GM10248 (cell line): ENCODE measurements at places on chromosomes 2 and 18.

GRCh38 chr18:10086458-10087210 is 172.8 kb downstream of the VAPA start:
- no peak for DNase-seq

- no peak for DNase-seq
These were observed 13.6 kb downstream of the SPEG start for GRCh38 chr2:219448099-219448775.

- no peak for DNase-seq
These were observed 95.9 kb downstream of the ALPK2 start for GRCh38 chr18:58532972-58533371.

GRCh38 chr2:23604731-23605130 is 219.8 kb downstream of the KLHL29 start:
- no peak for DNase-seq

DNA sequence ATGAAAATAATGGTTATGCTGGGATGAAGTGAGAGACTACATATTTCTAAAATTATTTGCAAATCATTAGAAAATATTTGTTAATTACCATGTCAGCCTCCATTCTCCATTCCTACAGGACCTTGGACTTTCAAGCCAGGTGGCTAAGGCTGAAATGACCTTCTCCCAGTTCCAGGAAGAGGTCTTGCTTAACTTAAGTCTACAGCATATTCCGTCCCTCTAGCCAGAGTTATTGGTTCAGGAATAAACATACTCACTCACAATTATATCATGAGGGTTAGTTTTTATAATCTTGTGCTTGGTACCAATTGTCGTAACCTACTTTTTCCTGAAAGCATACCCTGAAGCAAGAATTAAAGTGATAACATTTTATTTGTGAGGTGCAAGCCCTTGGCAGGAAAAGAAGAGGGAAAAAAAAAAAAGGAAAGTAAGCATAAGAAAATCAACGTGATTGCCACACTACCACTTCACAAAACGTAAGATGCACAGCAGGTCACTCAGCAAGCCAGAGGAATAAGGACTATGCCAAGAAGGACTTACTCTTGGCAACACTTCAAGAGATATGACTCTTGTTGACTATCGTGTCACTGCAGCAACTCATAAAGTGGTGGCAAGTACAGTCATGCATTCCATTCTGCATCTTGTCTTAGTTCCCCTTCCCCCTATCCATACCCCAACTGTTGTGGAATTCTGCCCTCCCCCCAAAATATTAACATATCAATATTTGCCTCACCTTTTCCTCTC is 479.1 kb downstream of the MBD2 start:
- DNase-seq: no peak

DNA sequence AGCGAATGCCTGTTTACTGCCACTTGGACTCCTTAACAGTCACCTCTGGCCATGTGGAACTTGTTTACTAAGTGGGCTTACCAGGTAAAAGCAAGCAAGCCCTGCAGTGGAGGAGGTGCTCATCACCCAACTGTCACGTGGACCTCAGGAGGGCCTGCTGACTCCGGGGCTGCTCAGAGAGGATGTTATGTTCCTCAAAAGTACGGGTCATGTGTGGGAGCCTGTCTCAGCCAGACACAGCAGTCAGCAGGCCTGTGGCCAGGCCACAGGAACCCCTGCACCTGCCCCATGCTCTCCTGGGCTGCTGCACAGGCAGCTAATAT is 36.2 kb downstream of the AMER3 start:
- DNase-seq: no peak

- DNase-seq: no peak
These were observed 192.6 kb downstream of the SH3RF3 start for GRCh38 chr2:109321570-109321969.

- DNase-seq: peak; percentile 56
These were observed 322.6 kb downstream of the PRKCE start for GRCh38 chr2:45974056-45974455.

DNA sequence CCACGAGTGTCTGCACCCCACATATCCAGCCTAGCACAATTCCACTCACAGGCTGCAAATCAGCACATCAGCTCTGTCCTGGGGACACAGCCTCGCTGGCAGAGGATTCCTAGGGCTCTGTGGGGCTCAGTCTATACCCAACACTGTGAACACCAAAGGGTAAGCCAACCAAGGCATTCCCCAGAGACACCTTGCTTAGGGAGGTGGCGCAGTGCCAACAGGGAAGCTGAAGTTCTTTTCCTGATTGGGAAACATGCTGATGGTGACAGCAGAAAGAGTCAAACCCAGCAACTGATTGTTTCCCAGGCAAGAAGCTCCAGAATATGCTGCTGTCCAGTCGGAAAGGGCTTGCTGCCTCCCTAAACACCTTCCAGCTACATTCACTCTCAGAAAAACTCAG is 55.8 kb downstream of the TTC32 start:
- no peak for DNase-seq

- DNase-seq: no peak
These were observed 152.6 kb downstream of the LDLRAD4 start for GRCh38 chr18:13370995-13371625.

- DNase-seq: no peak
These were observed 282.9 kb upstream of the PKDCC start for GRCh38 chr2:41764919-41765318.

GRCh38 chr2:179129574-179130238 is 79.8 kb upstream of the CCDC141 start:
- DNase-seq: peak; percentile 24

GRCh38 chr2:102664471-102664909 is 45.1 kb downstream of the SLC9A2 start:
- peak; percentile 45 for DNase-seq

DNA sequence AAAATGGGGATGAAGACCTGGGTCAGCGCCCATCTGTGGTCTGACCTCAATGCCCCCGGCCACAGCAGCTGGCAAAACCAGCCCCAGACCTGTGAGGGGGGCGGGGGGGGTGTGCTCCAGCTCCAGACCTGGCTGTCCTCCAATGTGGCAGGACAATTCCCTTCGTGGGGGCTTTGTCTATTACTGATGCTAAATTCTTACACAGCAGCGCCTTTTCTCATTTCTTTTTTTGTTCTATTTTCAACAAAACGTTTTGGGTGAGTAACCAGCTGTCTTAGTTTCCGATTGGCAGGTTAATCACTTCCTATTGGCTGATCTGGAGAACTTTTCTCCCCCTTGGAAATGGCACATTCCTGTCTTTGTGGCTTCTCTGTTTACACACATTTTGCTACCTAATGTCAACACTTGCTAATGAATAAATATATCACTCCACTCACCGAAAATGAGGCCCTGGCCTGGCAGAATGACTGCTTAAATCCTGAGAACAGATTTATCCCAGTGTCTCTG is 4.4 kb downstream of the SMAD7 start:
- DNase-seq: no peak

GRCh38 chr18:26003817-26004216 is 86.6 kb downstream of the SS18 start:
- no peak for DNase-seq

- DNase-seq: no peak
These were observed 36.9 kb downstream of the RAPH1 start for GRCh38 chr2:203498161-203498560.

GRCh38 chr2:185757356-185757755 is 18.8 kb downstream of the FSIP2 start:
- no peak for DNase-seq

GRCh38 chr18:50626317-50626716 is 66.4 kb downstream of the MAPK4 start:
- no peak for DNase-seq

DNA sequence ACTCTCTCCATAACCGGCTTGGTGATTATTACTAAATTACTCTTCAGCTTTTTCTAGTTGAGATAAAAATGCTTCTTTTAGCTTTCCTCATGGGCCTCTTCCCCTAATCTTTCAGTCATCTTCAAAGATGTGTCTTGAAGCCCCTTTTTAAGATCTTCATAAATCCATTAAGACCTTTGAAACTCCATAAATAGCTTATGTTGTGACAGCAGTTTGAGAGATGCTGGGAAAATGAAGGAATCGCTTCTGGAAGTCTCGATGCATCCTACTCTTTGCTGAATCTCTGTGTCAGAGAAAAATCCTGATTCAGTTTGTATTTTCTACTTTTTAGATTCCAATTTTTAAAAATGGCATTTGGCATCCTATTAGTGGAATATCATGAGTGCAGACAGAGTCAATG is 13.0 kb downstream of the SCYGR4 start:
- DNase-seq: no peak

DNA sequence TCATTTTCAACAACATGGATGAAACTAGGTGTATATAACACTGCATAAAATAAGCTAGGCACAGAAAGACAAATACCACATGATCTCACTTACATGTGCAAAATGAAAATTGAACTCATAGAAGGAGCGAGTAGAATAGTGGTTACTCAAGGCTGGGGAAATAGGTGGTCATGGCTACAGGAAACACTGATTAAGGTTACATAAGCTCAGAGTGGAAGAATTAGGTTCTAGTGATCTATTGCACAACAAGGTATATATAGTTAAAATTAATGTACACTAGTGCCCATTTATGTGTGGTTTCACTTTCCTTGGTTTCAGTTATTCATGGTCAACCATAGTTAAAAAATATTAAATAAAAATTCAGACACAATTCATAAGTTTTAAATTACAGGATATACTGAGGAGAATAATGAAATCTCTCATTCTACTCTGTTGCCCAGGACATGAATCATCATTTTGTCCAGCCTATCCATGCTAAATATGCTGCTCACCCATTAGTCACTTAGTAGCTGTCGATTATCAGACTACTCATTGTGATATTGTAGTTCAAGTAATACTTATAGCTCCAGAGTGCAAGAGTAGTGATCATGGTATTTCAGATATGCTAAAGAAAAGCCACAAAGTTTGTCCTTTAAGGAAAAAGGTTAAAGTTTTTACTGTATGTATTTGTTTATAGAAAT is 1530.9 kb upstream of the LRRTM1 start:
- no peak for DNase-seq

DNA sequence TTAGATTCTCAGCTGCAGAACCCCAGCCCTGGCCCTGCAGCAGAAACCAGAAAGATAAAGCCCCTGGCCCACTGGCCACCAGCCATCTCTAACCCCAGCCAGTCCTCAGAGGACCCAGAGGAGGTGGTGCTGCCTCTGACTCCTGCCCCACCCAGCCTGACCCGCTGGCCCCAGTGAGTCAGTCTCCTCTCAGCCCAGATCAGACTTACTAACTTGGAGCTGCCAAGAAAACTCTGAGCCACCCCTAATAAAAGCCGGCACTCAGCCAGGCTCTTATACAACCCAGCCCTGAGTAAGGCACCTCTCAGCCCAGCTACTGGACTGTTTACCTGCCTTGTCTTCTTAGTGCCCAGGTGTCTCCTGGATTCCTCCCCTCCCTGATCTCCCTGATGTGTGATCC is 2.0 kb downstream of the SLC14A2 start:
- no peak for DNase-seq

DNA sequence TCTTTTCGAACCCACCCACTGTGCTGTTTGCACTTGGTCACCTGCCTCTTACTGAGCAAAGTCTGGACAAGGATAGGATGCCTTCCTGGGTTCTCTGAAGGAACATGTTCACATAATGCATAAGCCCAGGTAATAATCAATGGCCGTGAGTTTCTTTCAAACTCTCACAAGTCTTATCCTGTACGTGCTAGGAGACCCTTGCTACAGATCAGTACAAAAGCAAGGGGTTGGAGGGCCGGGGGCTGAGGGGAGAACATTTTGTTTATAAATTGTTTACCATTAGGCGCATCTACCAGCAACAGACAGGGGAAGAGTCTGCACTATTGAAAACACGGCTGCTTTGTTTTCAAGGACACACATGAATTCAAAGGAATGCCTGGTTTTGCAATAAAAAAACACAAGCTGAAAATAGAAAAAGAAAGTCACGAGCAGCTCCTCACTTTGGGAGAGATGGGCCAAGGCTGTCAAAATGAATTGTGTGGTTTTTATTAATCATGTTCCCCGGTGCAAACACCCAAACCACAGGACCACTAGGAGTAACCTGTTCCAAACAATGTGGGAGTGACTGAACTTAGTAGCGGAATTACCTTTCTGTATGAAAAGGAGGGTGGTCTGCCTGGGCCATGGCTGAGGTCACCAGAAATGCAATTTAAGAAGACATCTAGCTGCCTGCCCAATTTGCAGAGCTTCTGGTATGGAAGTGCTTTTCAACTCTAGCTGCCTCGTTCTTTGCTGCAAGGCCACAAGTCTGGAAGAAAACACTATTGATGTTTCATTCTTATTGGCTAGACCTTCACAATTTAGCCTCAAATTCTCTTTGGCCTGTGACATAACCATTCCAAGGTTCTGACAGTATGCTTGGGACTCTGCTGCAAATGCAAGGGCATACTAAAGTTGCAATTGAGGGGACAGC is 73.5 kb downstream of the CCBE1 start:
- DNase-seq: no peak

GRCh38 chr2:156323754-156324153 is 8.8 kb downstream of the NR4A2 start:
- no peak for DNase-seq

GRCh38 chr2:125746321-125747164 is 909.4 kb upstream of the GYPC start:
- DNase-seq: no peak

GRCh38 chr2:224103651-224104050 is 64.6 kb upstream of the SERPINE2 start:
- no peak for DNase-seq

DNA sequence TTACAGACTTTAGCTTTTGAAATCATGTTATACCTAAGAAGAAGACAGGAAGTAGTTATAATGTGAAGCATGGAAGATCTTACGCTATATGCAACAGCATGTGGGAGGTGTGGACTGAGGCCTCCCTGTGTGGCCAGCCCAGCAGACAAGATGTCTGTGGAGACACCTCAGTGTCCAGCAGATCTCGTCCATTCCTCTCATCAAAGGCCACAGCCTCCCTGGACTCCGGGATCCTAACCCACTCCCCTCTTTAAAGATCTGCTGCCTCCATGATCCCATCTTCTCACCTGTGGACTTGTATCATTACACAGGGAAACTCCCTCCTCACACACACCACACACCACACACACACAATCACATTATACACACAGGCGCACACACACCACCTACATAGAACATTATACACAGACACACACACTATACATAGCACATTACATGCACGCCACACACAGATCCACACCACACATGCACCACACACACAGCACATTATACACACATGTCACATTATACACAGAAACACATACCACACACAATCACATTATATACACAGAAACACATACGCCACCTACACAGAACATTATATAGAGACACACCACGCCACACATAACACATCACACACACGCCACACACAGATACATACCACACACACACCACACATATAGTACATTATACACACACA is 89.5 kb downstream of the PXDN start:
- no peak for DNase-seq

GRCh38 chr2:133503323-133503722 is 64.9 kb downstream of the NCKAP5 start:
- peak; percentile 31 for DNase-seq

DNA sequence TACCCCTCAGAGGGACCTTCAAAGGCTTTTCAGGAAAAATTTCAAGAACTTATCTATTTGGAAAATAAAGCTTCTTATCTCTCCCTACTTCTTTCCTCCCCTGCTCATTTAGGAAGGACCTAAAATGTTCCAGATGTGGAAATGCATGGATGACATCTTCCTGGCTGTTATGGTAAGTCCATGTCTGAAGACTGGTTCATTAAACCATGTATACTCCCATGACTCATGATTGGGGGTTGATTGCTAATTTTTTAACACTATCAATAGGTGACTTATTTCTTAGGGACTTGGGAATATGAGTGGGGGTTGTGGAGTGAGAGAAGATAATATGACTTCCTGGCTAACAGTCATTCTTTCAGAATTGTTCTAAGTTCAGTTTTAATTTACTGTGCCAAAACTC is 104.0 kb upstream of the PARD3B start:
- DNase-seq: no peak

- DNase-seq: no peak
These were observed 471.7 kb downstream of the THSD7B start for GRCh38 chr2:137237055-137237454.
